ENCODE measurements at places on chromosomes 5 and 9. TPM values are rescaled to one million over a fixed set of nuclear protein-coding genes. Genes with fewer than 3 reads are reported as not detected.

- H3K4me1 ChIP-seq, result no peaks in the 10 kb centered on the region
- no peak overlapping the region for H3K4me3 ChIP-seq
- no peak for DNase-seq
- H3K36me3 ChIP-seq, result no peaks in the 10 kb centered on the region
- no peak overlapping the region for H3K27ac ChIP-seq
Observed at GRCh38 chr5:165130656-165131055, 1625.2 kb downstream of the MAT2B start.

DNA sequence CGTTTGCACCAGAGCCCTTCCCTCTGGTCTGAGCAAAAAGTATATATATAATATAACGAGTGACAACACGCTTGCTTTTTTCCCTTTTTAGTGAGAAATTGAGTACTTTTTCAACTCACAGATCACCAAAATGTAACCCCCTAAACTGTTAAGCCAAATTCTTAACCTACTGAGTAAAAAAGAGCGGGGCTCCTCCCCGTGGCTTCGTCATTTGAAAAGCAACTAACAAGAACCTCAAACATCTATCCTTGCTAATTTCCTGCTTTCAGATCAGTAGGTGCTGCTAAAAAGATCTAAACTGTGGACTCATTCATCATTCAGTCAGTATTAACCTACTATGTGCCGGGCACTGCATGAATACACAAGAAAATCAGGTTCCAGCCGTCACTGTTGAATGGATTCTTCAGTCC, 1.0 kb upstream of the PTBP3 start:
- peaks cover 32% of the 10 kb centered on the region for H3K4me1 ChIP-seq
- H3K36me3 ChIP-seq, result peaks cover 10% of the 10 kb centered on the region
- H3K27ac ChIP-seq, result peak overlapping the region; percentile 99
- peak overlapping the region; percentile 93 for H3K4me3 ChIP-seq

COL15A1 gene
- total RNA-seq, result 0.37 TPM

DOCK2 gene
- 320 TPM for total RNA-seq

ADAMTS19 gene
- not detected for total RNA-seq

DNA sequence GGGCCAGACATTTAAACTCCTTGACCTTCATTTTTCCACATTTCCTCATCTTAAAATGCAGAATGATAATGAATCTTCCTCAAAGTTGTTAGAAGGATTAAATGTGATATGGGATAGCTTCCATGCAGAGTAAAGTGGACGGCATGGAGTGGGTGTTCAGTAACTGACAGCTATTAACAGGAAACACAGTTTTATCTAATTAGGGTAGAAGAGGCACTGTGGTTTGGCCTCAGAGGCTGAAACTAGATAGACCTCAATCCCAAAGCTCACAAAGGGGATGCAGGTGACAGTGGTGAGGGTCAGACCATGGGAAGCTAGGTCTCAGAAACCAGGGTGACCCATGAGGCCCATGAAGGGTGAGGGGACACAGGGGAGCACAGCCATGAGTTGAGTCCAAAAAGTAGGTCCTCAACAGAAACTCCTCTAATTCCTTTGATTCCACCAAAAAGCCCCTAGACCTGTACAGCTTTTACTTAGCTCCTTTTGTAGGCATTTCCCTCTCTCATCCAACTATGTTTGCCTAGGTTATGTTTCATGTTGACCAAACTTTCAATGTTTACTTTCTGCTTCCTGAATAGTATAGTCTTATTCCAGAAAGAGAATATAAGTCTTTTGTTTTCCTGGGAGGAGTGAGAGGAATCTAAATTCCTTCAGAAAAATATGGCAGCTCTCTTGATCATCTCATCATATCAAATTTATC, 27.9 kb upstream of the GLDC start:
- no peak overlapping the region for H3K4me3 ChIP-seq
- no peak overlapping the region for H3K27ac ChIP-seq
- H3K36me3 ChIP-seq, result no peaks in the 10 kb centered on the region
- no peaks in the 10 kb centered on the region for H3K4me1 ChIP-seq
- no peaks in the 10 kb centered on the region for H3K27me3 ChIP-seq

- DNase-seq, result no peak
- no peak overlapping the region for H3K4me3 ChIP-seq
- H3K4me1 ChIP-seq, result no peaks in the 10 kb centered on the region
- H3K27me3 ChIP-seq, result peaks cover 18% of the 10 kb centered on the region
- no peak overlapping the region for H3K27ac ChIP-seq
Observed at GRCh38 chr5:135213466-135214239, 179.6 kb upstream of the PITX1 start.

S100Z gene
- total RNA-seq, result 2.5 TPM

FBP2 gene
- not detected for total RNA-seq

FSTL4 gene
- not detected for total RNA-seq

- H3K27ac ChIP-seq, result no peak overlapping the region
- no peaks in the 10 kb centered on the region for H3K36me3 ChIP-seq
- no peak overlapping the region for H3K4me3 ChIP-seq
- peaks cover 18% of the 10 kb centered on the region for H3K4me1 ChIP-seq
- DNase-seq, result no peak
Observed at GRCh38 chr5:68331192-68332079, 115.9 kb downstream of the PIK3R1 start.

- peaks cover 78% of the 10 kb centered on the region for H3K27me3 ChIP-seq
- DNase-seq, result no peak
- peaks cover 18% of the 10 kb centered on the region for H3K4me1 ChIP-seq
Observed at GRCh38 chr9:126617823-126618165, 4.1 kb downstream of the LMX1B start.

PAPPA gene
- total RNA-seq, result not detected

IL3 gene
- not detected for total RNA-seq

- no peaks in the 10 kb centered on the region for H3K36me3 ChIP-seq
- peaks cover 60% of the 10 kb centered on the region for H3K27me3 ChIP-seq
- no peak overlapping the region for H3K4me3 ChIP-seq
- H3K27ac ChIP-seq, result no peak overlapping the region
Observed at GRCh38 chr5:174692381-174692780, 32.0 kb upstream of the MSX2 start.

GRCh38 chr5:93587597-93588351, 4.8 kb downstream of the NR2F1 start:
- H3K4me3 ChIP-seq, result peak overlapping the region; percentile 38
- H3K27ac ChIP-seq, result peak overlapping the region; percentile 66
- H3K27me3 ChIP-seq, result peaks cover 67% of the 10 kb centered on the region
- H3K4me1 ChIP-seq, result peaks cover 21% of the 10 kb centered on the region

- no peaks in the 10 kb centered on the region for H3K4me1 ChIP-seq
- no peak overlapping the region for H3K27ac ChIP-seq
- peaks cover 2% of the 10 kb centered on the region for H3K27me3 ChIP-seq
- H3K36me3 ChIP-seq, result no peaks in the 10 kb centered on the region
- H3K4me3 ChIP-seq, result no peak overlapping the region
- no peak for DNase-seq
Observed at GRCh38 chr9:105968811-105969466, 274.6 kb downstream of the TMEM38B start.

- H3K27me3 ChIP-seq, result peaks cover 51% of the 10 kb centered on the region
- H3K36me3 ChIP-seq, result no peaks in the 10 kb centered on the region
- DNase-seq, result no peak
- peak overlapping the region; percentile 10 for H3K4me3 ChIP-seq
Observed at GRCh38 chr5:16934677-16935153, 1.4 kb downstream of the MYO10 start.

HEMGN gene
- total RNA-seq, result 1.2 TPM

DNA sequence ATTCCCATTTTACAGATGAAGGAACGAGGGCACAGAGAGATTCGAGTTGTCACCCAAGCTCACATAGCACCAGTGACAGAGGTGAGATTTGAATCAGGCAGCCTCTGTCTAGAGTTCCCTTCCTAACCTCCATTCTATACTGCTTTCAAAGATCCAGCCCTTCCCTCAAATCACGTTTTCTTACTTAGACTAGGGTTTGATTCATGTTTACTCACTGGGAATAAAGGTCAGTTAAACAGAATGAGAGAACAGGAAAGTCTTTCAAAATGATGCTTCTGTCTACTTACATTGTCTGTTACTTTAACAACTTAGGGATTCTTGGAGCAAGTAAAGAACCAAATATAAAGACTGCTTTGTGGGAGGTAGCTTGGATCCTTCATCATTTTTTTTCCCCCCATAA, 40.0 kb downstream of the ZFAND5 start:
- peaks cover 9% of the 10 kb centered on the region for H3K27me3 ChIP-seq
- DNase-seq, result no peak
- H3K27ac ChIP-seq, result no peak overlapping the region
- H3K4me1 ChIP-seq, result no peaks in the 10 kb centered on the region
- H3K4me3 ChIP-seq, result no peak overlapping the region

DRD1 gene
- not detected for total RNA-seq

GRCh38 chr9:126421567-126422428, 95.2 kb downstream of the MVB12B start:
- peaks cover 34% of the 10 kb centered on the region for H3K36me3 ChIP-seq
- peaks cover 39% of the 10 kb centered on the region for H3K4me1 ChIP-seq
- H3K27me3 ChIP-seq, result no peaks in the 10 kb centered on the region
- no peak overlapping the region for H3K4me3 ChIP-seq
- H3K27ac ChIP-seq, result peak overlapping the region; percentile 31

GDA gene
- total RNA-seq, result not detected

DNA sequence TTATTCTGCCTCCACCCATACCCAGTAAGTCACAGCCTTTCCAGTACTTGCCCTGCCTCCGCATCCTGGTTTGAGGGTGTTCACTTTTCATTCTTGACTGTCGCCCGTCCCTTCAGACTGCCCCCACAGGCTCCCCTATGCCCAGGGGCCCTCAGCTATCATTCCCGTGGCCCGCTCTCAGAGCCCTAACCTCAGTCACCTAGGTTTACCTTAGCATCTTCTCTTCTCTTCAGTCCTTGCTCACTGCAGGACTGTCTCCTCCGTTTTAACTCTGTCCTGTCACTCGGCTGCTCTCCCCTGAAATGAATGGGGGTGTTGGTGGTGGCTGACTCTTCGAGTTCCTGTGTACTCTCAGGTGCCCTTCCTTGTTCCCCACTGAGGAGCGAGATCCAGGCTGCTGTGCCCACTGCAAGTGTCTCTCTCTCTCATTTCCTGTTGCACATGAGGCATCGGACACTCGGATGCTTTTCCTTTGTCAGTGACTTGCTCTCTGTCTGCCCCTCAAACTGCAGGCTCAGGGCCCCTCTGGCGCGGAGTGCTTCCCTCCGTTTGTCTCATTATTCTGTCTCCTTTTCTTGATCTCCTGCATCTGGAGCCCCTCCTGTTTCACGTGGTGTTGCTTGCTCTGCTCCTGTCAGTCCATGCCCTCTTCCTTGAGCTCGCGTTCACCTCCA, 89.8 kb downstream of the CACNA1B start:
- no peak for DNase-seq
- peaks cover 5% of the 10 kb centered on the region for H3K27me3 ChIP-seq
- H3K36me3 ChIP-seq, result no peaks in the 10 kb centered on the region
- H3K27ac ChIP-seq, result no peak overlapping the region
- H3K4me1 ChIP-seq, result no peaks in the 10 kb centered on the region
- no peak overlapping the region for H3K4me3 ChIP-seq

DNA sequence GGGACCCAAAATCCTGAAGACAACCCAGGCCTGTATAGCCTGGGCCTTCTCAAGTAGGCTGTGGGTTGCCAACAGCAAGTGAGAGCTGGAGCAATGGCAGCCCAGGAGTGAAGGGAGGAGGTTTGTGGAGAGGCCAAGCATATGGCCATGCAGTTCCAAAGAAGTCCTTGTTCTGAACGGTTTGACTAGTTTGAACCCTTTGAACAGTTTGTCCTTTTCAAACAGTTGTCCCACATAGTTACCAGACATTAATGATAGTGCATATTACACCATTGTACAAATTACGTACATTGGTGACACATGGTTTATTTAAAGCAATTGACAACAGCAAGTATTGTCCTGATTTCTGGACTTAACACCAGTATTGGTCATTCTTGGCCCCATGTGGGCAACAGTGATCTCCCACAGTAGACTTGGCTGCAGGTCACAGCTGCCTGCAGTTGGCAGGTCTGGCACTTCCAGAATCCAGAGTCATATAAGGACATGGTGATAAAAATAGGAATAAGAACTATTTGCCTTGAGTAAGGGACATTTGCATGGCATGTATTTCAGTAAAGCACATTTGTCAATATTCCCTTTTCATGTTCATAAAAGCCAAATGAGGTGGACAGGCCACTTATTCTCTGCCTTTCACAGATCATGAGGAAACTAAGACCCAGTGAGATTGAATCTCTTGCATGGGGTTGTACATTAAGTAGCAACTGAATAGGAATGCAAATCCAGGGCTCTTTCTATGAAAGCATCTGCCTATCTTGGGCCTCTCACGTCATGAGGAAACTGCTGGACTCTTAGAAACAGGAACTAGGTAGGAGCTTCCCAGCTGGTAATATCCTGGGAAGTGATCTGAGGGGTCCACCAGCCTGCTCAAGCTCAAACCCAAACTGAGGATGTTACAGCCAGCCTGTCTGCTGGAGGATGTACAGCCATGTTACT, 30.3 kb downstream of the SLC25A48 start:
- no peak overlapping the region for H3K4me3 ChIP-seq
- H3K27me3 ChIP-seq, result peaks cover 5% of the 10 kb centered on the region
- H3K36me3 ChIP-seq, result no peaks in the 10 kb centered on the region
- H3K4me1 ChIP-seq, result no peaks in the 10 kb centered on the region
- DNase-seq, result no peak

GRCh38 chr5:132020568-132021339, 9.3 kb upstream of the ACSL6 start:
- peak overlapping the region; percentile 63 for H3K4me3 ChIP-seq
- H3K4me1 ChIP-seq, result peaks cover 69% of the 10 kb centered on the region
- H3K27ac ChIP-seq, result peak overlapping the region; percentile 93
- peaks cover 4% of the 10 kb centered on the region for H3K36me3 ChIP-seq
- no peak for DNase-seq
- H3K27me3 ChIP-seq, result peaks cover 32% of the 10 kb centered on the region

LHX2 gene
- not detected for total RNA-seq

DNA sequence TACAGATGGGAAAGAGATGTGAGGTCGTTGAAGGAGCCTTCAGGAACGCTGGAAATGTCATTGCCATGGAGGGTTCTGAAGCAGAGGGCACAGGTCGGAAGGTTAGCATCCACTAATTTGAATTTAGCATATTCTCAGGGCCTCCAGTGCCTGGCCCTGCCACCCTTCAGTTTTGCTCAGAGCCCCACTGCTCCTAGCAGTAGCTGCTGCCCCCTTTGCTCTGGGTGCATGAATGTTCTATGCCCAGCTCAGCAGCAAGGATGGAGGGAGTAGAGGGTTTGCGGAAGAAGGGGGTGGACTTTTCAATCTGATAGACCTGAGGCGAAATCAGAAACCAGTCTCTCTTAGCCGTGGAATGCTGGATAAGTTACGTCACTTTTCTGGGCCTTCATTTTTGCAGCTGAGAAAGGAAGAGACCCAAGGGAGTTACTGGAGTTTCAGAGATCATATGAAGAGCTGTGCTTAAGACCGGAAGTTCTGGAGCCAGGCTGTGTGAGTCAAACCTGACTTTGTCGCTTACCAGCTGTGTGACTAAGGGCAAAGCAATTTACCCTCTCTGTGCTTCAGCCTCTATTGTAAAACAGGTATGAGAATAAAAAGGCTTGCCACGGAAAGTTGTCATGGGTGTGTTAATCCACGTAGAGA, 133.2 kb upstream of the PANK3 start:
- no peak overlapping the region for H3K4me3 ChIP-seq
- H3K36me3 ChIP-seq, result no peaks in the 10 kb centered on the region
- H3K27me3 ChIP-seq, result no peaks in the 10 kb centered on the region
- DNase-seq, result no peak
- peaks cover 1% of the 10 kb centered on the region for H3K4me1 ChIP-seq
